Left kidney (tissue), 8 donors: ENCODE measurements at places on chromosomes 5 and 9.
A peak's percentile ranks its signal among the peaks of the same experiment; 100 is the strongest.

- DNase-seq: no peak
Measured at GRCh38 chr5:35644543-35644942, 26.9 kb downstream of the SPEF2 start.

DNA sequence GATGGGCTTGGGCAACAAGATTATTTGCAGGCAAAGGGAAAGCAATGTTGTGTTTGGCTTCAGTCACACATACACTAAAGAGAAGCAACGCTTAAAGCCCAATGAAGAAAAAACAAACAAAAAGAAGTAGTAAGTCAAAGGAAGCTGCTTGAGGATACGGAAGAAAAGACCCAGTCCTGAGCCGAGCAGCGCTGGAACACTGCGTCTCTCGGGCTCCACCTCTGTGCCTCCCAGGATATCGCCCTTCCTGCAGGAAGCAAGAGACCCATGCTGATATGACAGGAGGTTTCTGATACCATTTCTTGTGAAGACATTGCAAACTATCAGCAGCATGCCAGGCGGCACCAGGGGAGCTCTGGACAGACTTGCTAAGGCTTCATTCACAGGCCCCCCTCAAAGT is 9.9 kb downstream of the GNAQ start:
- no peak for DNase-seq

GRCh38 chr9:131969469-131969989 is 110.1 kb downstream of the MED27 start:
- no peak for DNase-seq

DNA sequence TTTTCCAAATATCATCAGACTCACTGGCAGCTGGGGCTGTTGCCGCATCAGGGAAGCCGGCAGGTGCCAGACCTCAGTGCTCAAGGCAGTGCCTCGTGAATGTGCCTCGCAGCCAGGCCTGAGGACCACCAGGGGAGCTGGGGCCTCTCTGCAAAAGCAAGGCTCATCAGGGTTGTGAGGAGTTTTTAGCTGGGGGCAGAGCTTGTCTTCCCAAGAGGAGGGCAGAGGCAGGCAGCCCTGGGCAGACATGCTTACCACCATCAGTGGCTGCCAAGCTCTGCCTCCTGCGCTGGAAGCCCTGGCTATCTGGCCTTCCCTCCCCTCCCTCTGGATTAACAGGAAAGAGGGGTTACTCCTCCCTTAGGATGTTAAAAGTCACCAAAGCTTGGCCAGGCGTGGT is 8.8 kb upstream of the TBC1D9B start:
- DNase-seq: no peak

DNA sequence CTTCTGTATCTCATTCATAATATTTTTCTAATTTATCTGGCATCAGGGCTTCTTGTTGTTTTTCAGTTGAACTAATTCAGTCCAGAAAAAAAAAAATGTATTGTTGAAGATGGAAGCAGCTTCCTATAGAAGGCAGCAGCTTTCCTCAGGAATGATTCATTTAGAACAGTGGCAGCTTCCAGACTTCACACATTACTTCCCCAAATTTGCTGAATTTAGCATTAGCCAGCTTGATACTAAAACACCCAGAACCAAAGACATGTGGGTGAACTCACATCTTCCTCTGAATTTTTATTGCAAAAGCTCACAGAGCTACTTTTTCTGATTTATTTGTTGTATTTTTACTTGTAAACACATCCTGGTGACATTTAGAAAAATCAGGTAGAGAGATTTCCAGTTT is 53.8 kb downstream of the HCN1 start:
- DNase-seq: no peak

- DNase-seq: peak; percentile 27
Measured at GRCh38 chr5:113179156-113179555, 202.6 kb downstream of the DCP2 start.

DNA sequence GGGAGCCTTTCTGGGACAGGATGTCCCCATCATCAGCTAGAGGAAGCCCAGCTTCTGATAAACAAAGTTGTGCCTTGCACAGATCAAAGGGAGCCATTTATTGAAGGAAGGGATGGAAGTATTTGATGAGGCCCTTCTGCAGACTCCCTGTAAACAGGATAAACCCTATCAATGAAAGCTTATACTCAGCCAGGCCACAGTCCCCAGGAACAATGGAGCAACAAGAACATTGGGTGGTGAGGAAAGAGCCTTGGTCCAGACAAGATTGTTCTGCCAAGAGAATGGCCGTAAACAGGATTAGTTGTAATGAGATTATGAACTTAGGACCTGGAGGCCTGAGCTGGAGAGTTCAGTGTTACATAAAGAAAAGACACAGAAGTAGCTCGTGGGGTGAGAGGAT is 40.5 kb upstream of the LIFR start:
- DNase-seq: no peak

DNA sequence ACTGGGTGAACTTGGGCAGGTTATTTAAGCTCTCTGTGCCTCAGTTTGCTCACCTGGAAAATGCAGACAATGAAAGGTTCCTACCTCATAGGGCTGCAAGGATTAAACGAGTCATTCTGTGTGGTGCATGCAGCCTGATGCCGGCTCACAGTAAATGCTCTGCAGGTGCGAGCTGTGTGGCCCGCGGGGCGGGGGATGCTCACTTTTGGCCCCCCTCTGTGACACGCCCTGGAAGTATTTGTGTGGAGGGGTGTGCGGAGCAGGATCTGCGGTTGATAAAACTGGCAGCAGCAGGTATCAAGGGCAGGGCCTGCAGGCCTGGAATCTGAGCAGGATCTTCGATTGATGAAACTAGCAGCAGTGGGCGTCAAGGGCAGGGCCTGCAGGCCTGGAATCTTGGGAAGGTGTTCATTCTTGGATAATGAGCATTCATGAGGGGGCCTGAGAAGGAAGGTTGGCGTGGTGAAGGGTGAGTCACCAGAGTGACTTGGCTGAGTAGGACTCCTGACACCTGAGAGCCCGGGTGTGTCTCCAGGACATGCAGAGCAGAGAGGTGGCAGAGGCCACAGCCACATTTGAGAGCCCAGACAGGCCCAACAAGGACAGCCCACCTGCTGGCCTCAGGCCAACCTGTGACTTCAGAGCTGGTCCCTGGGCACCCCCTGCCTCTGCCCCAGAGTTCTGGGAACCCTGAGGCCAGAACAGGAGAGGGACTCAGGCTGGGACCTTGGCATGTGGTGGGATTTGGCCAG is 11.9 kb downstream of the UNC5A start:
- no peak for DNase-seq

DNA sequence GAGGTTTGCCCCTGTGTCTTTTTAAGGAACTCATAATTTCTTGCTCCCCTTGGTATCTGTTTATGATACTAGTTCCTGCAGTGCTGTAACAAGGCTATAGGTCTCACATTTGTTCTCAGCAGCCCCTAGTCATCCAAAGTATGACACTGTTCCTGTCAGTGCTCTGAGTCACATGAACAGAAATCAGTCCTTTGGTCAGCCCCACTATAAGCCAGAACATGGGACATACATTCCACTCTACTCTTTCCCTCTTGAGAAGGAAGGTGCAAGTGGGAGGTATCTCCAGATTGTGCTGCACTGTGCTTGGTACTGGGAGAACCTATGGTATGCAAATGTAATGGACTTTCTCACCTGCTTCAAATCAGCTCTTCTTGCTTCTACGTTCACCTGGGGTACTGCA is 87.0 kb downstream of the IARS1 start:
- no peak for DNase-seq

DNA sequence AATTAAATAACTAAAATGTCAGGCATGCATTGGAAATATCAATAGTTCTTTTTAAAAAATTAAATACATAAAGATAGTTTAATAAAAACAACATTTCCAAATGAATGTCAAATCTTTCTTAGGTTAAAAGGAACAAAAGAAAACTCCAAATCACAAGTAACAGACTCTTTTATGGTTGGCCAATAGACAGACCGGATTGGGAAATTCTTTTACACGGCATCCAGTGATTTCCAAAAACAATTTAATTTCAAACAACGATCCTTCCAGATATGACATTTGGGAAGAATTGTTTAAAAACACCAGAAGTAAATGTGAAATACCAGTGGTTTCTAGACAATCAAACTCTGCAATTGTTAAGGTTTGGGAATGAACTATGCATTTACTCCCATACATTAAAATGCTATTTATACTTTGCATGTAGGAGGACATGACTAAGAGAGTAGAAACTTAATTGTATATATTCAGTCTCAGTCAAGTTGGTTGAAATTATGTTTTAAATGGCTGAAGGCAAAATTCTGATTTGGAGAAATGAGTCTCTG is 32.8 kb downstream of the ZNF474 start:
- DNase-seq: no peak

- DNase-seq: peak; percentile 45
Measured at GRCh38 chr9:136222906-136223285, 18.0 kb upstream of the LHX3 start.

DNA sequence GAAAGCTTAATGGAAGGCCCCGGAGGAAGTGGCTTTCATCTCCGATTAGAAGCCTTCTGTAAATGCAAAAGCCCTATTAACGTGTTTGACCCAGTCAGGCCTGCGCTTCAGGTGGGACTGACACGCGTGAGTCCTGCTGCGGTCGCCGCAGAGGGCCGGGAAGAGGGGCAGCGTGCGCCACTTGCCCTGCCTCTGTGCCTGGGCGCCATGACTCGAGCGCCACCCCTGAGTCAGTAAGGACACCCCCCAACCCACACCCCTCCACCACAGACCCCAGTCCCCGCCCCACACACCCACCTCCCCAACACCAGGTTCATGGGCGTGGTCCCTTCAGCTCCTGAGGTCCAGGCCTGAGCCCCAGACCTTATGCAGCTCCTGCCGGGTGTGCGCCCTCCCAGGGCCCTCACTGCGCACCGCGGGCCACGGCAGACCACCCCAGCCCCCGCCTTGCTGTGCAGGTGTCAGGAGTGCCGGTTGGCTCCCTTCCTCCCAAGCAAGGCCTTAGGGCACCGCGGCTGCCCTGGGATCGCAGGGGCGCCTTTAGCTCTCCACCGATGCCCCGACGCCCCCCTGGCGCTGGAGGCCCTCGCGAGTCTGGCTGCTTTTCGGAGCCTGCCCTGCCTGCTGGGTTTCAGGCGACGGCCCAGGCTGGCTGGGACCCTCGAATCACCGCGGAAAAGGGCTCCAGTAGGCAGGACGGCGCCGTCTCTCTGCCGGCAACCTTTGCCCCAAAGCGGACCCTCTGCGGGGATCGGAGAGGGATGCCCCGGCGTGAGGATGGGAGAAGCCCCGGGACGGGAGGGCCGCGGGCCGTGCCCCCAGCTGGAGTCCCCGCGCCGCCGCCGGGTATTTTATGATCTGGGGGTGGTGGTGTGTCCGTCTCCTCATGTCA is 625 bp upstream of the OLFM1 start:
- no peak for DNase-seq
